Fibroblast of upper back skin (primary cell): ENCODE measurements at places on chromosomes 5 and 9.

GRCh38 chr9:77901018-77901417, 130.6 kb downstream of the GNAQ start:
- DNase-seq, result no peak

DNA sequence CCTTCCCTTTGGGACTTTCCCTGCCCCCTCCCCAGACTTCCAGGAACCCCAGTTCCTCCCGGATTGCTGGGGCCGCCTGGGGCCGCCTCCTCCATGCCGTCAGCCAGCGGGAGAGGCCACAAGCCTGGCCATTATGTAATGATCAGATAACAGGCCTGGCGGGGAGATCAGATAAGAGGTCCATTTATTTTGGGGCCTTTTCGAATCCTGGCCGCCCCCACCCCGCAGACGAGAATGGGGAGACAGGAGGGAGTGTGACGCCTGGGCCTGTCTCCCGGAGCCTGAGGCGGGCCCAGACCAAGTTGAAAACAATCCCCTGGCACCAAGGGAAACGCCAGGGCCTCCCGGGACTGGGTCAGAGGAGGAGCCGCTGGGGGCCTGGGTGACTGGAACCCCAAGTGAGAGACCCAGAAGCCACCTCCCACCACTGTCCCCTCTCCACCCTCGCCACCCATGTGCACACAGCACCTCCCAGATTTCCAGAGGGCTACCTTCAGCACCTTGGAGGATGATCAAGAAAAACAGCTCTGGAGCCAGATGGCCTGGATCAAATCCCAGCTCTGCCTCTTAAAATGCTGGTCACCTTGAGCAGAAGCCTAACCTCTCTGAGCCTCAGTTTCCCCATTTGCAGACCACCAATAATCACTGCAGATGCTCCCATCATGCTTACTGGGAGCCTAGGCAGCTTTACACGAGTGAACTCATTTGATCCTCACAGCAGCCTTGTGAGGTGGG, 7.8 kb downstream of the ENG start:
- DNase-seq, result no peak

DNA sequence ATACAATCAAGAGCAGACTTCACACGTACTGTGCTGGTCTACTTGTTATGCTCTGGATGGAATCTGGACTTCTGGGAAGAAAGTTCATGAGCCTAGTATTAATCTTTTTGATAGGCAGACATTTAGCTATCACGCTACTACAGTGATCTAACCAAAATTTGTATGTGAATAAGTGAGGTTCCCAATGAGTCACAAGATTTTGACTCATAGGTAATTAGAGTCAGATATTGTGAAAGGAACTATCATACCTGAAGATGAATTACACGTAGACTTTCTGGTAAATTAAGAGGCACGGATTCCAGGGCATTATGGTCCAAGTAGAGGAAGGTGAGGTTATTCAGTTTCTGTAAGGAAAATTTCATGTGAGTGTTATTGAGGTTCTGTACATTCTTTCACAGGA, 18.4 kb downstream of the OGN start:
- peak; percentile 59 for DNase-seq

- DNase-seq, result no peak
Observed at GRCh38 chr9:97535771-97536170, 34.3 kb downstream of the TMOD1 start.

- no peak for DNase-seq
Observed at GRCh38 chr5:170438581-170438980, 49.4 kb upstream of the KCNMB1 start.

DNA sequence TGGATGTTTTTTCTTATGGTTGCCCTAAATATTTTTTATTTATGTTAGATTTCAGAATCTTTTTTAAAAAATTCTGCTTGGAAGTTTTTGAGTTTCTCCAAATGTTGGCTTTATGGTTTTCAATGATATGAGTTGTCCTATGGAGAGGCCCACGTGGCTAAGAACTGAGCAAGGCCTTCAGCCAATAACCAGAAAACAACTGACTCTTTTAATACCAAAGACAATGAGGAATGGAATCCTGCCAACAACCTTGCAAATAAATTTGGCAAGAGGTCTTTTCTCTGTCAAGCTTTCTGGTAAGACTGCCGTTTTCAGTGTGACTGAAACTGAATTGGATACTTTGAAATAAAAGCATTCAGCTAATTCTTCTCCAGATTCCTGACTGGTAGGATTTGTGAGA, 1740.1 kb upstream of the WWC1 start:
- peak; percentile 4 for DNase-seq

DNA sequence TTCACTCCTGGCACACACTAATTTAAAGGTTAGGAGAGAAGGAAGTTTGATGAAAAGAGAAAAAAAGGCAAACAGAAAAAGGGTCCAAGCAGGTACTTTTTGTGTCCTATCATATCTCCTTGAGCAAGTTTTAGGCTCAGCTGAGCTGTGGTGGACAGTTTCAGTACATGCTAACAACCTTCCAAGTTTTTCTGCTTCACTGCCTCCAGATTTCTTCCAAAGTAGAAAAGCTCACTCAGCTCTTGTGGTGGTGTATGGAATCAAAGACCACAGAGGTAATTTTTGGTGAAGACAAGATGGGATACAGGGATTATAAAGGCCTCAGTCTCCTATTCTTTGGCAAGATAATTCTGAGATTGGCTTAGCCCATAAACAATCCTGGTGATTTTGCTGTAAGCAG, 921.8 kb downstream of the NR2F1-AS1 start:
- no peak for DNase-seq

DNA sequence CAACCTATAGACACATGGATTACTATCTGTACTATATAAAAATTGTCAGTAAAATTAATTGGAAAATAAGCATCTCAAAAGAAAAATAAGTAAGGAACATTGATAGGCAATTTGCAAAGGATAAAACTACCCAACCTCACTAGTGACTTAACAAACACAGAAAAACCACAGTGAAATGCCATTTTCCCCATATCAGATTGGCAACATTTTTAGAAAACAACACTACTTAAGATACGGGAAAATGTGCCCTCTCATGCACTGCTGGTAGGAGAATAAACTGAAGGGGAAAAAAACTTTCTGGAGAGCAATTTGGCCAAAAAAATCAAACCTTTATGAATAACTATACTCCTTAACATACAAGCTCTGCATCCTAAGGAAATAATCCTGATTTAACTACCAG, 254.0 kb downstream of the DEPDC1B start:
- DNase-seq, result no peak

DNA sequence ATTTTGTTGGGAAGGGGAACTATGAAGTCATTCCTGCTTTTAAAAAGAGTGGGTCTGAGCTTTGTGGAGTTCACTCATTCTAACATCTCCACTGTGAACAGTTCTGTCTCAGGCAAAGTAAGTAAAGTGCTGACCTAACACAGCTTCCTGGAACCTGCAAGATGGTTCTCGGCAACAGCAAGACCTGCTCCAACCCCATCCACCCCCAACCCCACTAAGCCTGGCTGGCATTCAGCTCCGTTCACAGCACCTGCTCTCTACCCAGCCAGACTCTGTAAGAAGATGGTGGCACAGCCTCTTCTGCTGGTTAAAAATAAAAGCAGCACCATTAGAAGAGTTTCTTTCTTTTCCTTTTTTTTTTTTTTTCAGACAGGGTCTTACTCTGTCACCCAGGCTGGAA, 42.0 kb downstream of the EPB41L4B start:
- no peak for DNase-seq

- no peak for DNase-seq
Observed at GRCh38 chr9:124869466-124869985, 7.6 kb downstream of the ARPC5L start.

GRCh38 chr5:119596046-119596445, 33.3 kb upstream of the FAM170A start:
- no peak for DNase-seq

DNA sequence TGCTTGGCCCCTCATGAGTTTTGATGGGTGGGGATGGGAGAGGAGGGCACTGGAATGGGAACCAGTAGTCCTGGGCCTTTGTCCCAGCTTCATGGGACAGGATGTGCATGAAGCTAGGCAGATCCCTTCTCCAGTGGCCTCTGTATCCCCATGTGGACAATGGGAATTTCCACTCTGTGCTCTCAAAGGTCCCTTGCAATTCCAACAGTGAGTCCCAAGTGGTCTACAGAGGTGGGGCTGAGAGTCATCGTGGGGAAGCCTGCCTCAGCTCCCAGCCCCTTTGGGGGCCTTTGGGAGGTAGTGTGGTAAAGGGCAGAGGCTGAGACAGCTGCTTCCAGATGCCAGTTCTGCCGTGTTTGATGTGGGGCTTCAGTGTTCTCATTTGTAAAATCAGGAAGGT, 1.9 kb upstream of the PHYHD1 start:
- no peak for DNase-seq
